ENCODE measurements at places on chromosomes 4 and X.

DNA sequence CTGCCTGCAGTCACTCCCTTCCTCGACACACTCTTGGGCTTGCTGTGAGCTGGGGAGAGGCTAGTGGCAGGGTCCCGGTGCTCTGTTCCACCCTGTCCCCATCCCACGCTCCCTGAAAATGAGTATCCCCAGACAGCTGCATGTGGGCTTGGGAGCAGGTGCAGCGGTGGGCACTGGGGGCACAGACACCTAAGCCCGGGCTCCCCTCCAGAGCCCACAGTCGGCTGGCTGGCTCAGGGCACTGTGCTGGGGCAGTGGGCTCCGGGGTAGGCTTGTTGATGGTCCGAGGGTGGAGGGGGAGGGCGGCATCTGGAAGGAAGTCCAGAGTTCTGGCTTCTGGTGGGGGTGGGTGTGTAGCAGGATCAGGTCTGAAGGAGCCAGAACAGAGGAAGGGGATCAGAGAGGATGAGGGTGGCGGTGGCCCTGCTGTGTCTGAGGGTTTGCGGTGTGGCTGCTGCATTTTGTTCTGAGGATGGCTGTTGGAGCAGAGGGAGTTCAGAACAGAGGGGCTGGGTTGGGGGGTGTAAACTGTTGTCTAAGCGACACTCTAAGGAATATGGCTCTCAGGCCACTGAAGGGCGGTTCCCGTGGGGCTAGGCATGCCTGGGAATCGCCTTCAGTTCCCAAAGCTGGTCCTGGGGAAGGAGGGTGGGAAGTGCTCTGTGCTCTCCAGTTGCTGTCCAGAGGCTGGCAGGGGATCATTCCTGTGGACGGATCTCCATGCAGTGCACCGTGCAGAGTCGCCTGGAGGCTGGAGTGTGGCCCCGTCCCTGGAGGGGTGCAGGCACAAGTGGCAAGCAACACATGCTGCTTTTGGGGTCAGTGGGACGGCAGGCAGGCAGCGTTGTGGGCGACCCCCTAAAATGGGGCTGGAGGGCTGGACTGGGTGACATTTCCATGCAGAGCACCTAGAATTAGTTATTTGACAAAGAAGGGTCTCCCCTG lies 114.0 kb downstream of the SORCS2 start:
- DNase-seq = no peak

GRCh38 chrX:44105228-44105913 lies 132.2 kb upstream of the NDP start:
- no peak for DNase-seq

GRCh38 chrX:26918631-26919030 lies 544.5 kb downstream of the PPP4R3C start:
- DNase-seq = no peak

- DNase-seq = no peak
These were observed 916 bp upstream of the POU4F2 start for GRCh38 chr4:146637621-146638332.

GRCh38 chrX:19839770-19840254 lies 47.6 kb downstream of the SH3KBP1 start:
- no peak for DNase-seq

GRCh38 chrX:94058728-94059382 lies 384.8 kb downstream of the FAM133A start:
- DNase-seq = no peak

- no peak for DNase-seq
These were observed 100.9 kb downstream of the FAM53A start for GRCh38 chr4:1583051-1583785.

DNA sequence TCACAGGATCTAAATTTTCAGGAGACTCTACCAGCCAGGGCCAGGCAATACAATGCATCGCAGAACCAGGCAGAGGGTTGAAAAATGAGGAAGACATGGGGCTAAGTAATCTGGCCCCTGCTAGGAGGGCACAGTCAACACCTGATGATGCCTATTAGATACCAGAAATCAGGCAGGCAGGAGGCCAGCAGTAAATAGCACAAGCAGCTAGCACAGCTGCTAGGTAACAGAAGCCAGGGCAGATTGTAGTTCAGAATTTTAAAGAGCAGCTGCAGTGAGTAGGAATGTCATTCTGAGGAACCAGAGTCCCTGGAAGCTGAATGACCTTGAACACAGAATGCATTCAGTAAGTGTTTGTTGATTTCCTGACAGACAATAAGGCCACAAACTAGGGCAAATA lies 38.8 kb upstream of the TRPC5OS start:
- DNase-seq = no peak

- peak; percentile 45 for DNase-seq
These were observed 27.3 kb downstream of the PRDX4 start for GRCh38 chrX:23694606-23695005.

- DNase-seq = no peak
These were observed 6.5 kb downstream of the TEX13D start for GRCh38 chrX:124338733-124339514.

DNA sequence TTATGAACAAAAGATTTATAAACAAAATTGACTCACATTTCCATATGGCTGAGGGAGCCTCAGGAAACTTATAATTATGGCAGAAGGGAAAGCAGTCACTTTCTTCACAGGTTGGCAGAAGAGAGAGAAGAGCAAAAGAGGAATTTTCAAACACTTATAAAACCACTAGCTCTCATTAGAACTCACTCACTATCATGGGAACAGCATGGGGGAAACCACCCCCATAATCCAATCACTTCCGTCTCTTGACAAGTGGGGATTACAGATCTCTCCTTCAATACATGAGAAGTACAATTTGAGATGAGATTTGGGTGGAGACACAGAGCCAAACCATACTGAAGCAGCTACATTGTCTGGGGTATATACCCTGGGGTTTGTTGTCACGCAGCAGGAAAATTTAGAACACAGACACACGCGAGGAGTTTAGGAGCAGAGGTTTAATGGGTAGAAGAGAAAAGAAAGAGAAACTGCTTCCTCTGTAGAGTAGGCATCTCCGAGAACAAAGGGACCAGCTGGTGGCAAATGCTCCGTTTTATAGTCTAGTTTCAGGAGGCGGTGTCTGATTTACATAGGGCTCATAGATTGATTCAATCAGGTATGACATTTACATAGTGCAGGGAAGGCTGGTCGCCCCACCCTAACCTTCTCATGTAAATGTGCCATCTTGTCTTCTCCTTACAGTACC lies 2277.7 kb upstream of the AGA start:
- no peak for DNase-seq

- no peak for DNase-seq
These were observed 45.4 kb downstream of the SMARCAD1 start for GRCh38 chr4:94253036-94253435.

DNA sequence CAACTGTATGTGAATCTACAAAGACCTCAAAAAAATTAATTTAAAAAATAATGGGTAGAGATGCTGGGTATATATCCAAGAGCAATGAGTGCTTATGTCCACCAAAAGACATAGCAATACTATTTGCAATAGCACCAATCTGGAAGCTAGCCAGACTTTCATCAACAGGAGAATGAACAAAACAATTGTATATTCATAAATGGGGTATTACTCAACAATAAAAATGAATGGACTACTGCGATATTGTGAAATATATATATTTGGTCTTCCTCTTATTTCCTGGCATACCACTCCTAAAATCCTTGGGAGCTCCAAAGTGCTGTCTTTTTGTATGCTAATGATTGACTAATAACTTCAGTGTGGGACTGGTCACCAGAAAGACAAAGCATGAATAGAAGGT lies 77.5 kb downstream of the MSN start:
- DNase-seq = no peak

GRCh38 chr4:15963576-15963975 lies 601 bp upstream of the FGFBP2 start:
- DNase-seq = no peak

- no peak for DNase-seq
These were observed 160.4 kb downstream of the GATB start for GRCh38 chr4:151600432-151600831.

GRCh38 chr4:73646117-73646516 lies 25.9 kb upstream of the RASSF6 start:
- no peak for DNase-seq

DNA sequence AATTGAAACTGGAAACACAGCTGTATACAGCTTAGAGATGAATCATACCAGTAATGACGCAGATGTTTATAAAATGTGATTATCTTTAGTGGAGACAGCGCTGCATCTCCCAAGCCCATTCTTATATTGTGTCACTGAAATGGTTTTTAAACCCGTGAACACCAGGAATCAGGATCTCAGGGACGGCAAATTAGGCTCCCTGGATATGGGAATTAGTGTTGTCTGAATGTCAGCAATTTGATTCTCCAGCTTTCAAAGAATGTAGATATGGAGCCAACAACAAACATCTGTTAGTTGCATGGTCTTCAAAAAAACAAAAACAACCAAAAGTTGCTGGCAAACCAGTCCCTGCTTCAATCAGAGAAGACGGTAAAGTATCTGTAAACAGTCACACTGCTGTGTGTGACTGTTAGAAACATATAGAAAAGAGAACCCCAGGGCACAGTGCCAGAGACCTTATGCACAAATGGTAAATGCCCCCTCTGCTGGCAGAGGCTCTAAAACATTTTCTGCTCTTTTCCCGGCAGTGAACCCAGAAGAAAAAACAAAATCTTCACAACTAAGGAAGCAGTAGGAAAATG lies 351.9 kb upstream of the FTHL17 start:
- peak; percentile 42 for DNase-seq

DNA sequence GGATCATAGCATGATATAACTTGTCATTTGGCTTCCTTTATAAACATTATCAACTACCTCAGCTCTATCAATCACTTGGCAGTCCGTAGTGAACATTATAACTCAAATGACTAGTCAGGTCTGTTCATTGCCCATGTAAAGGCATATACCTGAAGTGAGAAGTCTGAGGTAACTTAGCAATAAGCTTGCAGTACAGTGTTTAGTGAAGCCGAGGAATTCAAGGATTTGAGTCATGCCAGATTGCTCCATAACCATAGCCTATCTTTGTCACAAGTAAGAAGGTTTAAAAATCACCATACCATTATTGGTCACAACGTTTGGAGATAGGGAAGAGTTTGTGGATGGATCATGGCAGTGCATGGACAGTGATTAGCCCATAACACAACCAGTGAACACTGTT lies 41.6 kb downstream of the AR start:
- DNase-seq = no peak

DNA sequence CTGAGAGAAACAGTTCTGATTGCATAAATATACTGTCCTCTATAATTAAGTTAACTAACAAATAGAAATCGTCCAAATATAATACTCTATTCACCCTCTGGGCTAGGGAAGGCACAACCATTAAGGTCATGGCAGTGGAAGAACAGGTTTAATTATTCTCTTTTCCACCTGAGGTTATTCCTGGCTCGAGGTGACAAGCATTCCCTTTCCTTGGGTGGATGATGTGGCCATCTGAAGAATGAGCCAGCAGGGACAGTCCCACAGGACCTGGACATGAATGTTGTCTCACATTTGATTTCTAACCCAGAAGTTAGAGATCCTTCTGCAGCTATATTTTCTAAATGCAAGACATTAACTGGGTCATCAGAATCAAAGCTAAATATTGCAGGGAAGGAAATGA lies 5.5 kb downstream of the IBSP start:
- no peak for DNase-seq

- no peak for DNase-seq
These were observed 6.1 kb downstream of the RAB9A start for GRCh38 chrX:13694983-13695382.

DNA sequence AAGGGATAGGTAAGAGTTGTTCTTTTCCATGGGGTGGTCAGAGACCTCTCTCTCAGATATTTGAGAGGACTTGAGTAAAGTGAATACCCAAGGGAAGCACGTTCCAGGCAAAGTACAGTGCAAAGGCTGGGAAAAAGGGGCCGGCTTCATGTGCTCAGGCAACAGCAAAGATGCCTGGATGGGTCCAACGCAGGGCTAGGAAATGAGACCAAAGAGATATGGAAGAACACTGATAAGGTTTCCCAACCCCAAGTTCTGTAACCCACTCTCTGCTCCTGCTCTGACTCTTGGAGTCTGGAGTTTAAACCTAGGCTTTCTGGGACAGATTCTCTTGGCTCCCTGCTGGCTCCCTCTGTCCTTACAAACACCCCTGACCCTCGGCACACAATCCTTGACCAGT lies 36.2 kb upstream of the PROM1 start:
- DNase-seq = no peak

GRCh38 chrX:73847100-73847499 lies 284.1 kb downstream of the CHIC1 start:
- no peak for DNase-seq
